Bronchus fibroblast of lung (primary cell): ENCODE measurements at places on chromosomes 4 and X. TPM values are rescaled to one million over a fixed set of nuclear protein-coding genes. Genes with fewer than 3 reads are reported as not detected.

ITM2A gene
- under 0.01 and 0.50 TPM in 2 replicates for total RNA-seq

LNX1 gene
- total RNA-seq: 0.17 and 0.59 TPM in 2 replicates

GLRA3 gene
- not detected in 2 replicates for total RNA-seq

CLCN3 gene
- total RNA-seq: 22.4 and 23.7 TPM in 2 replicates

ANXA10 gene
- total RNA-seq: 0.30 and 0.50 TPM in 2 replicates

CENPVL3 gene
- not detected in 2 replicates for total RNA-seq

HSFX2 gene
- 0.50 TPM in 1 of 2 replicates, not detected in the other for total RNA-seq

BEND2 gene
- total RNA-seq: not detected in 2 replicates

DAPP1 gene
- not detected in 2 replicates for total RNA-seq

RPL39 gene
- 3,305 and 3,757 TPM in 2 replicates for total RNA-seq

AMBN gene
- not detected in 2 replicates for total RNA-seq

DLG3 gene
- 19.8 and 24.0 TPM in 2 replicates for total RNA-seq

CRMP1 gene
- 2.1 and 2.5 TPM in 2 replicates for total RNA-seq

SPANXA1 gene
- total RNA-seq: not detected in 2 replicates

FRMD7 gene
- total RNA-seq: not detected in 2 replicates

APLN gene
- total RNA-seq: 0.30 and 0.34 TPM in 2 replicates

GASK1B gene
- 2.1 and 3.9 TPM in 2 replicates for total RNA-seq

AWAT2 gene
- total RNA-seq: not detected in 2 replicates

PDE6B gene
- total RNA-seq: 2.5 and 6.7 TPM in 2 replicates

F11 gene
- not detected in 2 replicates for total RNA-seq

TCEAL6 gene
- not detected in 2 replicates for total RNA-seq
